ENCODE measurements at places on chromosomes 12 and 14. TPM values are rescaled to one million over a fixed set of nuclear protein-coding genes. Genes with fewer than 3 reads are reported as not detected.
A peak's percentile ranks its signal among the peaks of the same experiment; 100 is the strongest.

MYF5 gene
- not detected for total RNA-seq

MSRB3 gene
- 35.3 TPM for total RNA-seq

RNU7-1 gene
- total RNA-seq: not detected

KRT85 gene
- not detected for total RNA-seq

PAX9 gene
- 0.34 TPM for total RNA-seq

KLRD1 gene
- total RNA-seq: 0.05 TPM

CCDC184 gene
- total RNA-seq: 0.41 TPM

DDX11 gene
- total RNA-seq: 21.0 TPM

LBHD2 gene
- not detected for total RNA-seq

PIWIL1 gene
- total RNA-seq: not detected

GRCh38 chr12:20125276-20125798 lies 243.0 kb upstream of the PDE3A start:
- no peak for DNase-seq

- no peak for DNase-seq
Measured at GRCh38 chr14:23402296-23403138, 5.6 kb downstream of the MYH6 start.

- DNase-seq: no peak
Measured at GRCh38 chr12:99920353-99920960, 64.3 kb downstream of the ANKS1B start.

DNA sequence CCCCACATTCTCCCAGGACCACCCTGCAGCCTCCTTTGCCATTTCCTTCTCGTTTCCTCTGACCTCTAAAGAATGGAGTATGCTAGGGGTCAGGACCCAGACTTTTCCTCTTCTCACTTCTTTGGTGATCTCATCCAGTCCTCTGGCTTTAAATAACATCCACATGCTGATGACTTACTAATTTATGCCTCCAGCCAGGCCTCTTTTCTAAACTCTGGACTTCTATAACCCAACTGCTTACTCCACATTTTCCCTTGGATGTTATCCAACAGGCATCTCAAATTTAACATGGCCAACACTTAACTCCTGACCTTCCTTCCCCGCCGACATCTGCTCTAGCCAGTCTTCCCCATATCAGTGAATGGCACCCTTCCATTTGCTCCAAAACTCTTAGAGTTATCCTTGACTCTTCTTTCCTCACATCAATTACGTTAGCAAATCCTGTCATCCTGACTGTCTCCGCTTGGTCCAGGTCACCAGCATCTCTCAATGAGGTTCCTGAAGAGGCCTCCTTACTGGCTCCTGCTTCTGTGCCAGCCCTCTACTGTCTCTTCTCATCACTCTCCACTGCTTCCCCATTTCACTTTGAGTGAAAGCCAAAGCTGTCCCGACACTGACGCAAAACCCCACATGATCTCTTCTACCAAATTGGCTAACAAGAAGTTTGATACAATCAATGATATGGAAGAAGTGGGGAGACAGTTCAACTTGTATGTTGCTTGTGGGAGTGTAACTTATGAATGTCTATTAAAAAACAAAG lies 42.7 kb downstream of the TMBIM6 start:
- DNase-seq: peak; percentile 89

GRCh38 chr12:94736004-94736403 lies 85.6 kb upstream of the TMCC3 start:
- no peak for DNase-seq

DNA sequence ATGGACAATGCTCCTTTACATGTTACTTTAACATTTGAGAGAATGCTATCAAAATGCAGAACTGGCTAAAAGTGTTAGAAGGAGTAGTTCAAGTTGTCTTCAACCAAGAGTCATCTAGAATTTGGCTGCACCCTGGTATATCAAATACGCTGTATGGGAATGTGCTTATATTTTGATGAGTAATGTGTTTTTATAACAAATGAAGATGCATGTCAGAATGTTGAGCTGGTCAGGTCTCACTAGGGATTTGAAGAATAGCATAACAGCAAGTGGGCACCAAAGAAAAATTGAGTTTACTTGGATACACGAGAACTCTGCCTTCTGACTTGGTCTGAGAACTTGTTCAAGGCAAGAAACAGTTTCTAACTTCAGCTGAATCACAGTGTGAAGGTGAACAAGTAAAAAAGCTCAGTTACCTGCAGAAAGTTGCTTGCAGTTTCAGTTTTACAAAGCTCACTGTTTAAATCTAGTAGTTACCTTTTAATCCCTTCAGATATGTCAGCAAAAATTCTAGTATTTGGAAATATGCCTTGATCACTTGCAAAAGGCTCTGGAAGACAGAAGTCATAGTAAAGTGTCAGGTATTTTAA lies 82.3 kb downstream of the PDE3A start:
- DNase-seq: no peak

- no peak for DNase-seq
Measured at GRCh38 chr14:49449749-49450148, 136.4 kb downstream of the RPS29 start.

- DNase-seq: no peak
Measured at GRCh38 chr12:52380271-52380694, 5.2 kb downstream of the KRT84 start.

DNA sequence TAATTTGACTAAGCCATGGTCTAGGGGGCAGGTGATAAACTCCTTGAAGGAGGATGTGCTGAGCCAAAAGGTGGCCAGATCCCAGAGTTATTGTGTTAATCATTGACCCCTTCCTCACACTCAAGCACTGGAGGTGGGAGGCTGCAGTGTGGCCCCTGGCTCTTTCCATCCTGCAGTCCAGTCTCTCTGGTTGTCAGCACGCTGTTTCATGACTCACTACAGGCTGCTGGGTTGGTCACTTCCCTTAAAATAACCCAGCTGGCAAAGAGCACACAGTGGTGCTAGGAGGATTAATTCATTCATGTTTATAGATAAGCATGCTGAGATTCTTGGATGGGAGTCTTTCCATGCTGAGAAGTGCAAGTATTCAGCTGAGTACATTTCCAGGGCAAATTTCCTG lies 228.9 kb downstream of the ANO2 start:
- DNase-seq: no peak

DNA sequence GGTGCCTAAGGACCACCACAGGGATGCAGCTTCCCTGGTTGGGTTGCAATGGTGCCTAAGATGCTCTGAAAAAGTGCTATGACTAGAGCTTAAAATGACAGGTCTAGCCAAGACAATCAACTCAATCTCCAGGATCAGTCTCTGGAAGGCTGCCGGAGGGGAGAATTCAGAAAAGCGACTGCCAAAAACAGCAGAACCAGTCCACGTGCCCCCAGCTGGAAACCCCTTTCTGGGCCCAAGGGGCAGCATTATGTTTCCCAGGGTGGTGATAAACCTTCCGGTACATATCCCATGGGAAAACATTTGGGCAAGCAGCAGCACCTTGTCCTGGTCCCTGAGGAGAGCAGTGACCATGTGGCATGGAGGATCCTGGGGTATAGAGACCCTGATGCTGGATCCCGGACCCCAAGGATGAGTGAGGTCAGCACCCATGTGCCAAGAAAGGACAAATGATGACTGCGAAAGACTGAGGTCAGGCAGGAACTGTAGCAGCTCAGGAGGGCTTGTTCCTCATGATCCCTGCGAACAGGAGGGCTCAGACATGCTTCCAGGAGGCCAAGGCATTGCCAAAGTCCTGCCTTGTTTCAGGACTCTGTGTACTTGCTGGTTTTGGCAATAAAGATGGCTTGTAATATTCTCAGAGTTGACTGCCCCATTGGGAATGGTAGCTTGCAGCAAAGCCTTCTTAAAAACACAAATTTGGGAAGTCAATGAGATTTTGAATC lies 49.9 kb upstream of the LTBP2 start:
- no peak for DNase-seq

DNA sequence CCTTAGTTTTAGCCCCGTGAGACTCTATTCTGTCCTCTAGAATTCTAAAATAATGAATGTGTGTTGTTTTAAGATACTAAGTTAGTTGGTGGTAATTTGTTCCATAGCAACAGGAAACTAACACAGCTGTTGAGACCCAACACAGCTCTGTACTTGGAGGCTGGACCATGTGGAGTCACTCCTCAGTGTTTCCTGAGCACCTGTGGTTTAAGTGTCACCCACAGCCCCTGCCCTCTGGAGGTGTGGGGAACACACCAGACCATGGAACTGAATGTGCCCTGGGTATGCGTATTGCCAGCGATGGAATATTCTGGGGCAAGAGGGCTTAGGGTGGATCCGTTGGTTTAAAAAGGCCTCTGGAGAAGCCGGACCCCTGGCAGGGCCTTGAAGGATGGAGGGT lies 16.6 kb upstream of the GPR68 start:
- no peak for DNase-seq

GRCh38 chr14:50778721-50779483 lies 52.1 kb downstream of the NIN start:
- no peak for DNase-seq

- DNase-seq: no peak
Measured at GRCh38 chr14:74302152-74302628, 544 bp downstream of the ABCD4 start.

GRCh38 chr12:27437839-27438238 lies 8.7 kb upstream of the SMCO2 start:
- no peak for DNase-seq

- DNase-seq: no peak
Measured at GRCh38 chr14:92475451-92476187, 38.0 kb upstream of the RIN3 start.

DNA sequence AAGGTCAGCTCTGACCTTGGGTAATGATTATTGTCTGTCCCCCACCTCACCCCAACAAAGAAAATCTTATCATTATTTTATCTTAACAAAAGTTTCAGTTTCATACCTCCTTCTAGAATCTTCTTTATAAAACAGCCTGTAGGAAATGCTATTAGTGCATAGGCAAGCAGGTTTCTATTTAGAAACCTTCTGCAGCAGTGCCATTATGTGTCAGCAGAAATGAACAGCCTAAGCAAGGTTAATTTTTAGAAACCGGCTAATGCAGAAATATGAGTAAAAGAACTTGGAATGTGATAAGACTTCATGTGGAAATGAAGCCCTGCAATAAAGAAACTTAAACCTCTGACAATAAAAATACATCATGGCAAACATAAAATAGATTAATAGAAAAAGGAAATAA lies 814.4 kb downstream of the FSCB start:
- no peak for DNase-seq

DNA sequence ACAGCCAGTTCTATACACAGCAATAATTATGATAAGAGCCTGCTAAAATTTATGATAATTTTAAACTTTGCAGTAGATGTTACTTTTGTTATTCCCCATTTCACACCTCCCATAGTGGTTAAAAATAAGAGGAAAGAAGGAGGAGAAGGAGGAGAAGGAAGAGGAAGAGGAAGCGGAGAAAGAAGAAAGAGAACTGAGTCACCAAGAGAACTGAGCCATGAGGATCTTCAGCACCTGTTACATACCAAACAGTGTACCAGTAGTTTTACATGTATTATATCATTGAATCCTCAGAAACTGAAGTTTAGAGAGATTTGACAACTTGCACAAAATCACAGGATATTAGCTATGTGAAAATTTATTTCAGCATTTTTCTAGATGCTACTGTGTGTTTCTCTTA lies 3.9 kb downstream of the CD163 start:
- no peak for DNase-seq

DNA sequence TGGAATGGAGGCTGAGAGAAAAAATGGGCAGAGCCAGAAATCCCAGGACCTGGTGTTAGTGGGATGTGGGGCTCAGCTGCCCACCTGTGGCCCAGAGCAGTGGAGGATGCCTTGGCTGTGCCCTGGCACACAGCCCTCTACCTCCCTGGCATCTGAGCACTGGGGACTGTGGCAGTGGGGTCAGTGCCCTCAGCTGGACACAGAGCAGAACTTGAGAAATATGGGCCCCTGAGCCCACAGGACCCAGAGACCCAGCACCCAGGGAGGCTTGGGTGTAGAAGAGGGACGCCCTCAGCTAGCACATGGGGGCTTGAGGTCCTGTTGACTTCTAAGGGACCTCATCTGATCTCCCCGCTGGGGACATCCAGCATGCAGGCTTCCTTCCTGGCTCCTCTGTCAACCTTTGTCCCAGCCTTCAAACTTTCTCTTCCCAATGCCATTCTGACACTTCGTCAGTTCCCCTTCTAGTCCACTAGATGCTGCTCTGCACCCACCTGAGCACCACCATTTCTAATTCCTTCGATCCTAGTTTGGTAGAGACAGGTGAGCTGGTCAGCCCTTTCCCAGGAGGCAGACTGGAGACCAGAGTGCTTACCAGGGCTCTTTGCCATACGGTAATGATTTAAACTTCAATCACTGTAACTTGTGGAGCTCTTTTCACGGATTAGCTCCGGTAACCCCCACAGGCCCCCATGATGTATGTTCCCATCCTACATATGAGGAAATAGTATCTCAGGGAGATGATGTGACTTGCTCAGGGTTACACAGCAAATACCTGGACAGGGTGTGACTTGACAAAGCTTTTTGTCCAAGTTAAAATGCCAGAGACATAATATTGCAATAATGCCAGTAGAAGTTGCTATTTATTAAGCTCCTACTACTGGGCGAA lies 143.7 kb downstream of the ASCL4 start:
- no peak for DNase-seq

GRCh38 chr14:48575772-48576171 lies 900.4 kb upstream of the MDGA2 start:
- DNase-seq: no peak

DNA sequence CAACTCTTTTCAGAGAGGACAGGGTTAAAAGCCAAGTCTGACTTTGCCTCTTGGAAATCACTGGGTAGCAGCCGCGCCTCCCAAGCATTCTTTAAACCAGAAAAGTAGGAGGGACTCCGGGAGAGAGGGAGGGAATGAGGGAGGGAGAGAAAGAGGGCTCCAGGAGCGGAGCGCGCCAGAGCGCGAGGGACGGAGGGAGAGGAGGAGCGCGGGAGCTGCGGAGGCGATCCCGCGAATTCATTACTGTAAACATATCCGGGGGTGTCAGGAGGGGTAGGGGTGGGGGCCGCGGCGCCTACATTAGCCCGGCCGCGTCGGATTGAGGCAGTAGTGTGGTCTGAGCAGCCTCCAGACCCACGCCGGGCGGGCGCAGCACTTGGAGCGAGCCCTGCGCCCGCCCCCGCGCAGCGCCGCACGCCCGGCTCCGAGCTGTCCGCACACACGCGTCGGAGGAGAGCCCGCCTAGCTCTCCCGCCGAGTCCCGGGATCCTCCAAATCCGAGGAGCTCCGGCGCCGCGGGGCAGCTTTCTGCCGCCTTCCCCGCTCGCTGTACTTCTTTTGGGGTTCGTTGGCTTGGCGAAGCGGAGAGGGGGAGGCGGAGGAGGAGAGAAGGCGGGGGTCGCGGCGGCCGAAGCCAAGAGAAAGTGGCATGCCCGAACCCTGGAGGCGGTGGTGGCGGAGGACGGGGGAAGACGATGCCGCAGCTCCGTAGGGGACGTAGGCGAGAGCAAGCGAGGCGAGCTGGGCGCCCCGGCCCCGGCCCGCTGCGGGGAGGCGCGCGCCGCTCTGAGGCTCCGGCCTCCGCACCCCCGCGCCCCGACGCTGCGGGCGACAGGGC lies 3.3 kb downstream of the FLRT2 start:
- no peak for DNase-seq

DNA sequence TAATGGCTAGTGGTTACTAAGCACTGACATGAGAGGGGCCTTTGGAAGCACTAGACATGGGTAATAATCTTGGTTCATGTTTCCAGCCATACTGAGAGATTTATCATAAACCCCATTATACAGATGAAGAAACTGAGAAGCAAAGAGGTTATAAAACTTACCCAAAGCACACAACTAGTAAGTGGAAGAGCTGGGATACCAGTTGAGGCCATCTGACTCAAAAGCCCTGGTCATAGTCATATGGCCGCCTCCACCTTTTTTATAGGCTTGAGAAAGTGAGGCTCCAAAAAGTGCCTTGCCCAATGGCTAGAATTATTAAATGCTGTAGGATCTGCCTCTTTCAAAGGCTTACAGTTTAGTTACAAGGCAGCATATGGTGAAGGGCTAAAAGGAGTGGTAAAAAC lies 944 bp downstream of the TXNRD1 start:
- DNase-seq: no peak
